Vagina (tissue), 2 donors: ENCODE measurements at places on chromosomes 16 and 17. TPM values are rescaled to one million over a fixed set of nuclear protein-coding genes. Genes with fewer than 3 reads are reported as not detected.

Gene PLCG2
- 14.2 TPM for total RNA-seq

Gene JUP
- total RNA-seq = 589 TPM

Gene TAX1BP3
- 78.1 TPM for total RNA-seq

Gene VMO1
- 12.5 TPM for total RNA-seq

Gene ARHGDIG
- total RNA-seq = not detected

Gene PRM1
- total RNA-seq = not detected

Gene HCRT
- not detected for total RNA-seq

Gene CUEDC1
- 28.7 TPM for total RNA-seq
